ENCODE measurements at places on chromosomes 6 and 20.

GRCh38 chr20:11891077-11891775 lies 26.5 kb upstream of the BTBD3 start:
- DNase-seq = no peak

- DNase-seq = no peak
Measured at GRCh38 chr6:121816361-121816760, 380.9 kb downstream of the GJA1 start.

- DNase-seq = no peak
Measured at GRCh38 chr20:47355489-47356219, 845 bp downstream of the ZMYND8 start.

DNA sequence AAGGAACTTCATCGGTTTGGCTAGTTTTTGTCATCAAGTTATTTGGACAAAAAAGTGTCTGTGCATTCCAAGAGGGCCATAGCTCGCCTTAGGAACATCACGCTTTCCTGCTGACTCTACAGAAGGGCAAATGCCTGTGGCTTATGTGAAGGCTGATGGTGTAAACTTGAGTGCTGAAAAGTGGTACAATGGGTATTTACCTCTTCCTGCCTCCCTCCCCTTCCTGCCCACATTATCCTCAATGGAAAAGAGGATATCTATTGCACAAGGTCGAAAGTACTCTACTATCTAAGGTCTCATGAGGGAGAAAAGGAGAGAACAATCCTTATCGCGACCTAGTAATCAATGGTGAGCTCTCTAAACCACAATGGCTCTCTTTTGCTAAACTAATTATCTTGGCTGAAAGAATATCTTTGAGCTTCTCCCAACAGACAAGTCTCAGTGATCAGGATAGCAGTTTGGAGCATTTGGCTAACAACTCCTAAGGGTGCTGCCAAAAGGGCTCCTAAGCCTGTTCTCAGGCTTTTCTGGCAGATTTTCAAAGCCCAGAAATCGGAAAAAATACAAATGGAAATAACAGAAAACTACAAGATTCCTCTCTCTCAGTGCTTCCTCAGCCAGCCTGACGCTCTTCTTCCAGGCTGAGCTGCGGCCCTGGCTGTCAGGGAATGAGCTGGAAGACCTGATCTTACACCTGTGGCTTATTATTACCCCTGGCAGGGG lies 42.6 kb upstream of the ENPP1 start:
- no peak for DNase-seq

DNA sequence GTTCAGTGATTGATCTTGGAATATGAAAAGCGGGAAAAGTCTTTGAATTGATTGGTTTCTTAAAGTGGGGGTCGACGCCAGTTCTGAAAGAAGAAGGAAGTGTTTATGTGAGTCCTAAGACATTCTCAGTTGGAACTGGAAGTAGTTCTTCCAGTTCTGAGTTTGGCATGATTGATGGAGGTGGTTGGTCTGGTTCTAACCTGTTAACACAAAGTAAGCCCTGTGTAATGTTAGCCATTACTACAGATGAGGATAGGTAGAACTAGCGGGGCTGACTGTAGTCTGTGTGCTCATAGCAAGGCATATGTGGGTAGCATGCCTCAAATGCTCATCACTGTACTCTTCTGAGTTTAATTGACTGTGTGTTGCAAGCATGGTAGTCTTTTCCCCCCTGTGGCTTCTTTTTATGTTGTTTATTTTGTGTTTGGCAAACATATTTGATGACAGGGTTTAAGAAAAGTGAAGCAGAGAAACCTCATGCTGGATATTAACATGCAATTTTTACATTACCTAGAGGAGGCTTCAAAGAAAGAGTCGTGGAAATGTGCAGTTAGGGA lies 24.9 kb downstream of the CITED2 start:
- DNase-seq = no peak

DNA sequence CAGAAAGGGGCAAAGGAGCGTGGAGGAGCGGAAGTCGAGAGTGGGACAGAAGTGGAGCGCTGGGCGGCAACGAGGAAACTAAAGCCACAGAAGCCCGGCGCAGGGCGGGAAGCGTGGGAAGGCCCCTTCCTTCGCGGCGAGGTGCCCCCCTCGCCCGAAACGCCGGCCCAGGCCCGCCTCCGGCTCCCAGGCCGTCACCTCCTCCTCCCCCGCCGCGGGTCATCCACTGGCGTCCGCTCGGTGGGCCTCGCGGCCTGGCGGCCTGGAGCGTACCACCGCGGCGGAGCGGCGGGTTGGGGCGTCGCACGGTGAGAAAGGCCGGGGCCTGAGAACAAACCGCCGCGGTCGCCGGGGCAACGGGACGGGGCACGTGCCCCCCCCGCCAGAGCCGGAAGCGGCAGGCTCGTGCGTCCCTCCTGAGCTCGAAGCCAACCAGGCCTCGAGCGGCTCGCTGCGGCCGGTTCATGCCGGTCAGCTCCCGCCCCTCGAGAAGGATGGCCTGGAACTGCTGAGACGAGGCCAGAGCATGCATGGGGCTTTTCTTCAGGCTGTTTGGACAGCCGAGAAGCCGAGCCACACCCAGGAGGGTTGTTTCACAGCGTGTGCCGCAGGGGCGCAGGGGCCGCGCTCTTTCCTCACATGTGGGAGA lies at the start of gene TCP11:
TCP11 (minus strand) TSS at position 333 of the 649 bp plus-strand sequence. CDS start 469 bp downstream, outside the sequence.
- peak; percentile 18 for DNase-seq

- no peak for DNase-seq
Measured at GRCh38 chr6:142542704-142543233, 241.0 kb downstream of the ADGRG6 start.

DNA sequence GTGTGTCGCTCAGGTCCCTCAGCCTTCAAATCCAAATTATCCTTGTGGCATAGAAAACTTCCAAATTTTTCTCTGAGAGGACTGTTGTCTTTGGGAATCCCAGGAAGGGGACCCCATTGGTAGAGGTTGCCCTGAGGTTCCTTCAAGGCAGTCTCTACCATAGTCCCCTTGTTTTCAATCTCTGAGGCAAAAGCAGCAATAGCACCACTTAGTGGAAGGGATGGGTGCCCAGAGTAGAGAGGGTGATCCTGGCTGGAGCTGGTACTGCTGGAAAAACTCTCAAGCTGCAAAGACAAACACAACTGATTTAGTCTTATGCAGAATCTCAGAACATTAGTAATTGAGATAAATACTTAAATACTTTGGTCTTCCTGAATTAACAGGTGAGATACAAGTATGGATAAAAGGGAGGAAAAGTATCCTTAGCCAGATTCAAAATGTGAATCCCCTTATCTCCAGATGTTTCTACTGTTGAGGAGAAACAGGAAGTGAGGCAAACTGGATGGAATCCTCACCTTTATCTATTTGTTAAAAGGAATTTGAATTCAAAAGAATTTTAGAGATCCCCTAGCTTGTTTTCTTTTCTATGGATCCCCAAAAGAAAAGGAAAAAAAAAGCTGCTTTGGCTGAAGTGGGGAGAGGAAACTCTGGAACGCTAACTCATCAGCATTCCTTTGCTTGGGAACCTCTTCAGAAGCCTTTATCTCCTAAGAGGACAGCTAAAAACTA lies 13.4 kb downstream of the ZNF318 start:
- no peak for DNase-seq

- no peak for DNase-seq
Measured at GRCh38 chr6:6659600-6660327, 71.2 kb downstream of the LY86 start.

DNA sequence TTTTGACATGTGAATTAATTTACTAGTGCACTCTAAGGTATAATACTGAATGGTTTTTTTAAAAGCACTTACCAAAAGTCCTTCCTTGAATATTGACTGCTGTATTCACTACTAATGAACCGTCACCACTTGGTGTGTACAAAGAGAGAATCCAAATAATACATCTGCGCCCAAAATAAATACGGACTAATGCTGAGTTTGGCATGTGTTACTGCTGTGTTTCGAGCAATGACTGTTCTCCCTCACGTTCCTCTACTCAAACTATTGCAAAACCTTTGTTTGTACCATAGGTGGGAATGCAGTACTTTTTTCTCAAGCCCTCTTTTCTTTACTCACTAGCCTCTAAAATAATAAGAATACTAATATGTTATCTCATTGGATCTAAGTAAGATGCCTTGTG lies 305.5 kb downstream of the QKI start:
- no peak for DNase-seq

- no peak for DNase-seq
Measured at GRCh38 chr6:80480421-80481157, 374.1 kb downstream of the BCKDHB start.

- no peak for DNase-seq
Measured at GRCh38 chr6:104795363-104795762, 64.4 kb downstream of the HACE1 start.

GRCh38 chr20:36574366-36575135 lies 1.2 kb downstream of the TGIF2 start:
- peak; percentile 48 for DNase-seq

DNA sequence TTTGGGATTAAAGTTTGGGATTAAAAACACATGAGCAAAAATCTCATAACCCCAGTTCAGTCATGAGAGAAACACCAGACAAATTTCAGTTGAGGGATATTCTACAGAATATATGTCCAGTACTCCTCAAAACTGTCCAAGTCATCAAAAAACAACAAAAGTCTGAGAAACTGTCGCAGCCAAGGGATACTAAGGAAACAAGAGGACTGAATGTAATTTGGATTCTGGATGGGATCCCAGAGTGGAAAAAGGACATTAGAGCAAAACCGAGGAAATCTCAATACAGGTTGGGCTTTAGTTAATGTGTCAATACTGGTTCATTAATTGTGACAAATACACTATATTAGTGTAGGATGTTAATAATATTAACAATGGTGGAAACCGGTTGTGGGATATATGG lies 219.3 kb downstream of the BCKDHB start:
- no peak for DNase-seq

GRCh38 chr20:51747182-51747911 lies 20.8 kb downstream of the ATP9A start:
- DNase-seq = no peak

GRCh38 chr6:22852101-22852500 lies 282.7 kb downstream of the HDGFL1 start:
- no peak for DNase-seq

DNA sequence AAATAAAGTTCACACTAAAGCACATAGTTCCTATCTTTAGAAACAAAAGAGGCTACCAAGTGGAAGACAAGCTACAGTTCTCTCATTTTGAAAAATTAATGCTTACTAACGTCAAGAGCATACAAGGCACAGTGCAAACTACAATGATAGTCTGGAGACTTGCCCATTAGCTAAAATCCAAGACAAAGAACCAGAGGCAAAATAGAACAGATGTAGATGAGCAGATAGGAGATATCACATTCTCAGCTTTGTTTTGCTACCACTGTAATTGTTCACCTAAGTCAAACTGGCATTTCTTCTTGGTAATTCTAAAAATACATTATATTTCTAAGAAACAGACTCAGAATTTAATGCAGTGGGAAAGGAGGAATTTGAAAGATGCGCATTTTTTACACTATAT lies 5.2 kb downstream of the TMEM30A start:
- DNase-seq = no peak

DNA sequence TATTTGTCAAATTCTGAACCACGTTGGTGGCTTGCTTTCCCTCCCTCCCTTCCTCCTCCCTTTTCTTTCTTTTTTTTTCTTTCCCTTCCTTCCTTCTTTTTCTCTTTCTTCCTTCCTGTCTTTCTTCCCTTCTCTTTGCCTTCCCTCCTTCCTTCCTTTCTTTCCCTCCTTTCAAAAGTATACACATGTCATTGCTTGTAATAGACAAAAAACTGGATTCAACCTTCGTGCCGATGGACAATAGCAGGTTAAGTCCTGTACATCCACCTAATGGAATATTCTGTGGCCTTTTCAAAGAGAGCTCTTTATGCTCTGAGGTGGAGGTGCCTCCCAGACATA lies 72.2 kb downstream of the BANF2 start:
- DNase-seq = no peak

GRCh38 chr6:143163621-143164020 lies 102.9 kb downstream of the AIG1 start:
- no peak for DNase-seq

GRCh38 chr6:4320860-4321259 lies 185.5 kb upstream of the ECI2 start:
- no peak for DNase-seq

GRCh38 chr6:160247457-160247883 lies 11.2 kb downstream of the SLC22A2 start:
- no peak for DNase-seq

DNA sequence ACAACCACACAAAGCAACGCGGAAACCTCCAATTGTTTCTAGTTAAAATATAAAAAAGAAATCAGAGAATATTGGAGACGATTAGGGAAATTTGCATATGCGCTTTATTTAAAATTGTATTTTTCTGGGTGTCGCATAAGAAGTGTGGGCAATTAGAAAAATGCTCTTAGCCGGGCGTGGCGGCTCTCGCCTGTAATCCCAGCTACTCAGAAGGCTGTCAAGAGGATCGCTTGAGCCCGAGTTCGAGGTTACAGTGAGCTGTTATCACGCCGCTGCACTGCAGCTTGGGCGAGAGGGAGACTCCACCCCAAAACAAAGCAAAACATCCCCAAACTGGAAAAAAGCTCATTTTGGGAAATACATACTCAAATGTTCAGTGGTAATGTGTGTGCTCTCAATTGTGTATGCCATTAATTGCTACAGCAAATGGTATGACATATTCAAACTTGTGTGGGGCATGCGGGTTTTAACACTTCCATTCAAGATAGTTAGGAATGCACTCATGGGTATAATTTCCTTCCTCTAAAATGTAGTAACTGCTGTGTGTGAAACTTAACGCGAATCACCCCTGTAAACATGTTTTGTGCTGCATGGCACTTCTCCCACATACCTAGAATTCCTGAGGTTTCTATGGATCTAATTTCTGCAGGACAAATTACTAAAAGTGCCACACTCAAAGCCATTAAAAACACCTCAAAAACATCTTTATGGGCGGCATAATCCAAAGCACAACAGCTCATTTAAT lies 54.7 kb upstream of the HFE start:
- DNase-seq = no peak

- no peak for DNase-seq
Measured at GRCh38 chr6:143727035-143727434, 49.3 kb downstream of the PHACTR2 start.

DNA sequence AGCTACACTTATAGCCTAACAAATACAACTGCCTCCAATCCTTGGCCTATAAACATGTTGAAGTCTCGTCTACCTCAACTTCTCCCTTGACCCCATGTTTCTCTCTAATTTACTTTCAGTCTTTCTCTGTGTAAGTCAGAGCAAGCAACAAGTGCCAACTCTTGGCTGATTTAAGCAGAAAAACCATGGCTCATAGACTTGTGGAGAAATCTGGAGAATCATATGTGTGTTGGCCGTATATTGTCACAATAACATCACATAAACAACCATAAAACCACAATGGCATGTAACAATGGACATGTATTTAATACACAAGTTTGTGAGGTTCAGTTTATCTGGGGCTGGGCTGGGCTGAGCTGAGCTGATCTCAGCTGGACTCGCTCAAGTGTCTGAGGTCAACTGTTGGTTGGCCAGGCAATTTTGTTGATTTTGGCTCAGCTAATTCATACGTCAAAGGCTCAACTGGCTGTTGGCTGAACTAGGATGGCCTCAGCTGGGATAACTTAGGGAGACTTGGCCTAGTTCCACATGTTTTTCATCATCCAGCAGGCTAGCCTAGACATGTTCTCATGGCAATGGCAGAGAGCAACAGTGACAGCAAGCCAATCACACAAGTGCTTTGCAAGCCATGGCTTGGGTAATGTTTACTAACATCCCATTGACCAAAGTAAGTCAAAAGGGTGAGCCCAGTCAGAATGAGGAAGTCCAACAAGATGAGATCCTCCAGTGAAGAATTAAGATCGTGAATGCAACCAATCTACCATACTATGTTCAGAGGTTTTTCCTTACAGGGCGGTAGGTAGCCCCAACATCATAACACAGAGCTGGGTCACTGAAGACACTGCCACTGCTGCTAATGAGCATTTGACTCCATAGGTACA lies 12.9 kb upstream of the TBC1D22B start:
- DNase-seq = no peak

All from stimulated activated naive CD4-positive, alpha-beta T cell treated with Interleukin-2 at 50 U/mL for 16 hours (primary cell).